ENCODE measurements at places on chromosomes 5 and 9.

DNA sequence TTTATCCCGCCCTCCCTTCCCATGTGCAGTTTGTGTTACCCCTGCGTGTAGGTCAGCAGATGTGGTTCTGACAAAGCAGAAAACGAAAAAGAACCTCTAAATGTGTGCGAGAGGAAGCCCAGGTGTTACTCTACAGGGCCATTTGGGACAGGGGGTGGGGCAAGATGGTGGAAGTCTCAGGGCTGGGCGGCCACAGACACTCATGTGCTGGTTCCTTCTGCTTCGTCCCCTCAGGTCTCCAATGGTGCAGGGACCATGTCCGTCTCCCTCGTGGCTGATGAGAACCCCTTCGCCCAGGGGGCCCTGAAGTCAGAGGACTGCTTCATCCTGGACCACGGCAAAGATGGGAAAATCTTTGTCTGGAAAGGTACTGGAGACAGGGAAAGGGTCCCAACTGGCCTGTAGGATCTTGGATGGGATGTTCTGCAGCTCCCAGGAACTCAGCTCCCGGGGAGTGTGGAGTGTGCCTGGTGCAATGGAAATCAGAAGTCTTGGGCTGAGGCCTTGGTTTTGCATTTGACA, 49.0 kb downstream of the GSN start:
- no peak for DNase-seq

GRCh38 chr5:166618526-166618925, 1672.9 kb upstream of the WWC1 start:
- no peak for DNase-seq

- DNase-seq: no peak
Measured at GRCh38 chr5:84014966-84015365, 294.3 kb upstream of the HAPLN1 start.

- DNase-seq: no peak
Measured at GRCh38 chr5:69265931-69266330, 31.2 kb downstream of the CDK7 start.
